ENCODE measurements at places on chromosomes 3 and 15.

DNA sequence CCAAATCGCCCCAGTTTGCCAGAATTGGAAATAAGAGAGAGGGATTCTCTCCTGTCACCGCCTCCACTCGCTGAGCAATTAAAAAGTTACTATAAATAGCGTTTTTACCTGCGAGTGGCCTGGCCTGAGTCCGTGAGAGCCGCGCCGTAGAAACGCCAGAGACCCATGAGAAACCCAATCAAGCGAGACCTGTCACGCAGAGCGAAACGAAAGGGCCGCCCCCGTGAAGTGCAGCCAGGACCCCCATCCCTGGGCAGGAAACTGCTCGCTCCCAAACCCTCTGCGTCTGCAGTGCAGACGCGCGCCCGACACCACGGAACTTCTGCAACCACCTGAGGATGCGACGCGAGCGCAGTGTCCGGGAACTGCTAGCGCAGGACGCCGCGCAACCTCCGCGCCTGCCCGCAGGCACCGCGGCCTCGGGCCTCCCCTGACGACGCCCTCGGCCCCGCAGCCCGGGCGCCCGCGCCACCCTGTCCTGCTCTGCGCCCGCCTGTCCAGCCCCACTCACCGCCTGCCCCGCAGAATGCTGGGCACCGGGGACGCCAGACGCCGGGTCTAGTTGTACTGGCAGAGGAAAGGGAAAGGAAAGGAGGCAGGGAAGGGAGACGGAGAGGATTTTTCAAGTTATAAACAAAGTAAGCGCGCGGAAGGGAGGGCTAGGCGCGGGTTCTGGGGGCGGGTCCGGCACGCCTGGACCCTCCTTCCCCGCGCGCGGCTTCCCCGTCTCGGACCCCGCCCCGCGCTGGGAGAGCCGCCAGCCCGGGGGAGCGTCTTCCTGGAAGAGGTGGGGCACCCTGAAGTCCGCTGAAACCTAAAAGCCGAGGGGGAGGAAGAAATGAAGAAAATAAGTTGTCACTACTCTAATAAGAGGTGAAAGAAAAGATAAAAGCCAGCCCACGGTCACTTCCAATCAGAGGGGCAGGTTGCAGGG, at the start of gene PLSCR4:
Gene PLSCR4, minus strand, starts transcription at position 657 of the 934 bp plus-strand sequence. CDS start 29,034 bp downstream, outside the sequence.
- no peak for DNase-seq

DNA sequence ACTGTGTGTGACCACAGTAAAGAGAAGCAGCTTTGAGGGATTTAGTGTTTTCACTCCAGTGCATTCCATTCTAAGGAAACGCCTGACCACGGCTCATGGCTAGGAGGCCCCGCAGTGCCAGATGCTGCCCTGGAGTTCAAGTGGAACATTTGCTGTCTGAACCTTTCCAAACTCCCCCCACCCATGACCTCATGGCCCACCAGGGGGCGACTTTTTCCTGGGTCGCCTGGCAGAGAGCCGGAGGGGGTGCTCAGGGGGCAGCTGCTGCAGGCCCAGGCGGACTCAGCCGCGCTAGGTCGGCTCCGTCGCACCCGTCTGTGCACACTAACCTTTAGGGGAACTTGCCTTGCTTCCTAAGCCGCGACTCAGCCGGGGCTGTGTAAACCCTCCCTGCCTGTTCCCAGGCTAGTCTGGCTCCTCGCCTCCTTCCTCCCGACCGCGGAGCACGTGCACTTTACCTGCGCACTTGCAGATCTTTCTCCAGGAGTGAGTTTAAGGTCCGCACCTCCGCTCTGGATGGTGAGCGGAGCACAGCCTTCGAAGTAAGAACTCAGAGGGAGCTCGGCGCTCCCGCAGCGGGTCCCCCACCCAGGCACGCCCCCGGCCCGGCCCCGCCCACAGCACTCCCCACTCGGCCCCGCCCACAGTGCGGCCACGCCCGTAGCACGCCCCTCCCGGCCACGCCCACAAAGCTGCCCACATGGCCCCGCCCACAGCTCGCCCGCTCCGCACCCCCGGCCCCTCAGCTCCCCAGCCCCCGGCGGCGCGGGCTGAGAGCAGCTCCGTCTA, at the start of gene OCA2:
Gene OCA2, minus strand, starts transcription at position 550 of the 789 bp plus-strand sequence. CDS start 17,441 bp downstream, outside the sequence.
- DNase-seq = peak; percentile 65

- DNase-seq = no peak
Observed at GRCh38 chr3:151839313-151839631, 25.4 kb downstream of the AADAC start.

- DNase-seq = no peak
Observed at GRCh38 chr3:146473726-146474125, 4.4 kb upstream of the PLSCR2 start.

- no peak for DNase-seq
Observed at GRCh38 chr15:75109021-75109735, 85.8 kb downstream of the PPCDC start.

- peak; percentile 60 for DNase-seq
Observed at GRCh38 chr15:40106203-40107161, 2.2 kb downstream of the BMF start.

GRCh38 chr3:60752809-60753208, 498.4 kb downstream of the FHIT start:
- DNase-seq = no peak

- DNase-seq = no peak
Observed at GRCh38 chr3:16318176-16318575, 53.2 kb downstream of the OXNAD1 start.

- no peak for DNase-seq
Observed at GRCh38 chr3:121758727-121759450, 9.3 kb upstream of the GOLGB1 start.

- no peak for DNase-seq
Observed at GRCh38 chr15:66047321-66048024, 178.2 kb downstream of the RAB11A start.

DNA sequence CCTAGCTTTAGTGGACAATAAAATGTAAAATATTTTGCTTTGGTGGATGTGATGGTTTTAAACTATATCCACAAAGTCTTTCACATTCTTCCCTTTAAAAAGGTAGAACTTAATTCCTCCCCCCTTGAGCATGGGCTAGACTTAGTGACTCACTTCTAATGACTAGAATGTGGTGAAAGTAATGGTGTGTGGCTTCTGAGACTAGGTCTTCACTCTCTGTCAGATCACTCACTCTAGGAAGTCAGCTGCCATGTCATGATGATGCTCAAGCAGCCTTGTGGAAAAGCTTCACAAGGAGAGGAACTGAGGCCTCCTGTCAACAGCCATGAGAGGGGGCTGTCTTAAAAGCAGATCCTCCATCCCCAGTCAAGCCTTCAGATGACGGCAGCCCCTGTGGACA, 4.2 kb downstream of the LRRC2 start:
- peak; percentile 43 for DNase-seq

DNA sequence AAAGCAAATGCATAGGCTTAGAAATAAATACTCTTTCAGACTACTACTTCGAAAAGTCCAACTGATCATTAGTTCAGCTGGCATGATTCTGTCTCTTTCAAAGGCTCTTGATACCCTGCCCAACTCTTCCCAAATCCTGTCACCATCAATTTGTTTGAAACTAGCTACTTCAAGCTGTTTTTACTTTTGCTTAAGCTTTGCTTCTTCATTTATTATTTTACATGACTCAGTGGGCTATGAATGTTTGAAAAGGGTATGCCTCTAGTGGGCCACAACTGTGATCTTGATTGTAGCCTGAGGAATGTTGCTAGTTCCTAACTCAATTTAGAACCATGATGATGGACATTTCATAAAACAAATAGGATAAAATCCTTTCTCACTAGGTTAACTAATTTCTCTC, 340.8 kb downstream of the NAALADL2 start:
- DNase-seq = no peak

- DNase-seq = no peak
Observed at GRCh38 chr15:63353887-63354286, 27.8 kb downstream of the CA12 start.

- no peak for DNase-seq
Observed at GRCh38 chr3:150764566-150764965, 1.6 kb upstream of the SIAH2 start.

GRCh38 chr3:106587551-106587950, 718.7 kb upstream of the CBLB start:
- no peak for DNase-seq

GRCh38 chr3:132756108-132756650, 34.0 kb upstream of the NPHP3 start:
- no peak for DNase-seq

DNA sequence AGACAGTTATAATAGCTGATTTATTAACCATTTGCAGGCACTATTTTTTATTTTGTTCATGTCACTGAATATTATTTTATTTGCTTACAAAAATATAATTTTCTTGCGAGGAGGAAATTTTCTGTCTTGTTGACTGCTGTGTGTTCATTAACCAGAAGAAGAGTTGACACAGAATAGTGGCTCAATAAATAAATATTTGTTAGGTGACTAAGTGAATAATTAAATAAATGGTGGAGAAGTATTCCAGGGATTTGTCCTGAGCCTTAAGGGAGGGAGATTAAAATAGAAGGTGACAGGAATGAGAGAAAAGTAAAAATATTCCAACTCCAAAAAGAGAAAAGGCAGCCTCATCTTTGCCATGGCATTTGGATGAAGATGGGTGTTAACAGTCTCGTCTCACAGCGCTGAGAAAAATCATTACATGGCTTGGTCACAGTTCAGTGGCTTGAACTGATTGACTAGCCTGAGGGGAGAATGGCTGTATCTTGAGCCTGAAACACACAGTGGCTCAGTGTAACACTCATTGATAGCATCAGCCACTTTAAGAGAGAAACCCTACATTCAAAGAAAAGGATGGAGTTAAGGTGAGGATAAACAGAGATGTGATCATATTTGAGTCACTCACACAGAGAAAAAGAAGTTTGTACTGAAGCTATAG, 449.9 kb upstream of the NAALADL2 start:
- no peak for DNase-seq

- peak; percentile 79 for DNase-seq
Observed at GRCh38 chr15:64333986-64334929, 21.7 kb downstream of the CSNK1G1 start.

DNA sequence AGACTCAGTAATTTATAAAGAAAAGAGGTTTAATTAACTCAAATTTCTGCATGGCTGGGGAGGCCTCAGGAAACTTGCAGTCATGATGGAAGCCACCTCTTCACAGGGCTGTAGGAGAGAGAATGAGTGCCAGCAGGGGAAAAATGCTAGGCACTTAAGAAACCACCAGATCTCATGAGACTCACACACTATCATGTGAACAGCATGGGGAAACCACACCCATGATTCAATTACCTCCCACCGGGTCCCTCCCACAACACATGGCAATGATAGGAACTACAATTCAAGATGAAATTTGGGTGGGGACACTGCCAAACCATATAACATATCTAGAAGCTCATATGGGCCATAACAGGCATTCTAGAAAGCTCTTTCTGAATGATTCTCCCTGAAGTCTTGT, 190.3 kb downstream of the WNT5A start:
- no peak for DNase-seq

DNA sequence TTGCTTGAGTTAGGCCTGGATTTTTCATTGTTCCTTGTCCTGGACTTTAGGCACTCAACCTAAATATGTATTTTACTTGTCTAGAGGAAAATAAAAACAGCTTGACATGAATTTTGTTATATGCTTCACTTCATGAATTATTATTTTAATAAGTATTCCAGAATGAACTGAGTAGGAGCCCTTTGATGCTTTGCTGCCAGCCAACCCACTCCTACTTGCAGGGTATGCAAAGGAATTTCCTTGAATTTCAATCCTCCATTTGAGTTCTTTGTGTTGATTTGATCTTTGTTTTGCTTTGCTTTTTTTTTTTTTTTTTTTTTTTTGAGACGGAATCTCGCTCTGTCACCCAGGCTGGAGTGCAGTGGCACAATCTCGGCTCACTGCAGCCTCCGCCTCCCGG, 11.6 kb downstream of the ARL6IP5 start:
- no peak for DNase-seq

- DNase-seq = no peak
Observed at GRCh38 chr15:71251584-71252043, 136.3 kb downstream of the THSD4 start.

- no peak for DNase-seq
Observed at GRCh38 chr3:10467904-10468612, 37.3 kb downstream of the ATP2B2 start.

DNA sequence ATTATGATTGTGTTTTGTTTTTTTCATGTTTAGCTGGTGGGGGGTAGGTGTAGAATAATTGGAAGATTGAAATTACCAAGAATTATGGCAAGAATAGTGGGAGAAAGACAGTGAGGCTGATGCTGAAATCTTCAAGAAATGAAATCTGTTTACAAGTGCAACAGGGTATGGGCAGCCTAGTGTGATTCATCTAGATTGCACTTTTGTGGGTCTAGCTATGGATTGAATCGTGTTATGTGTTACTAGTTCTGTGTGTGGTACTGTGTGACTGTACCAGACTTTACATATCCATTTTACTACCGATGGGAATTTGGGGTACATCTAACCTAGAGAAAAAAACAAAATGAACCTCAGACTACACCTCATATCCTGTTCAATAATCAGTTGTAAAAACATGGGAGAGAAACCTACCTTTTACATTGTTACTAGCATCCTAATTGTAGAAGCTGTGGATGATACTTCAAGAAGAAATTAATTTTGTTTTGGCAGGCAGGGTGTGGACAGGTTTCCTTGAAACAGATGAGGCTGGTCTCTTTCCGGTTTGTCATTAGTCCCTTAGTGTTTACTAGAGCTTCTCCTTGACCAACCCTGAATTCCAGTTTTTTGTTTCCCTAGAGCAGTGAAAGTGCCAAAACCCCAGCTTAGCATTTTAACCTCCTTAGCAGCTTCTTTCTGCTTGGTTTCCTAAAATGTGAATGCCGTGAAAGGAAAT, 47.9 kb downstream of the OPA1 start:
- no peak for DNase-seq

DNA sequence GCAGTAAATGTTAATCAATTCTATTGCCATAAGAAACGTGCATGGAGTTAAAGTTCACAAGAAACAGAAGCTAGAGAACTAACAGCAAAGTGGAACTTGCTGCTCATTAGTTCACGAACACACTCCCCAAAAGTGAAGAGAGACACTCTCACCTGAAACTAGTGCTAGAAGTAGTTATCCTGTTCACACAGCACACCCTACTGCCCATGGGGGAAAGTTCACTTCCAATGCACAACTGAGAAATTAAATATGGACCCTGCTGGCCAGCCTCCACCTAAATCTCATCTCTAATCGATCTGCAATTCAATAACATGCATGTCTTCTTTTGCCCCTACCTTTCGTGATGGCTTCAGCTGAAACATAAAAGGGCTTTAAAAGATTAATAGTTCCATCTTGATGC, 39.4 kb upstream of the FRMD4B start:
- DNase-seq = no peak

GRCh38 chr15:72796210-72796514, 12.6 kb upstream of the ADPGK start:
- DNase-seq = no peak

DNA sequence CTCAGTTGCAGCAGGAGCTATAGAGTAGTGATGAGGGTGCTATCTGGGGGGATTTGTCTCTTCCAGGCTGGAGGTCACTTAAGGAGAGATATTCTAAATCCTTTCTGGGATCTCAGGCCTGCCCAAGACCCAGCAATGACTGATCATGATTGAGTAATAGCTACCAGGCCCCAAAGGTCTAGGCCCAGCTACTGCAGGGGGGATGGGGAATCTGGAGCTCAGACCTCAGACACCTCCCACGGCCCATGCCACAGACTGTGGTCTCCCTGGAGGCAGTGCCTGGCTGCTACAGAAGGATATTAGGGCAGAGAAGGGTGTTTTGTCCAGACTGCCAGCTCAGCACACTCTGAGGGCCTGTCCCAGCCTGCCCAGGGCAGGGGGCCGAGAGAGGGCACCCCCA, 6.9 kb downstream of the SLC38A3 start:
- no peak for DNase-seq

GRCh38 chr15:77905301-77905920, 172.1 kb downstream of the TBC1D2B start:
- no peak for DNase-seq

Measured in T-helper 2 cell (primary cell).